ENCODE measurements at places on chromosomes 11 and 22. TPM values are rescaled to one million over a fixed set of nuclear protein-coding genes. Genes with fewer than 3 reads are reported as not detected.

DNA sequence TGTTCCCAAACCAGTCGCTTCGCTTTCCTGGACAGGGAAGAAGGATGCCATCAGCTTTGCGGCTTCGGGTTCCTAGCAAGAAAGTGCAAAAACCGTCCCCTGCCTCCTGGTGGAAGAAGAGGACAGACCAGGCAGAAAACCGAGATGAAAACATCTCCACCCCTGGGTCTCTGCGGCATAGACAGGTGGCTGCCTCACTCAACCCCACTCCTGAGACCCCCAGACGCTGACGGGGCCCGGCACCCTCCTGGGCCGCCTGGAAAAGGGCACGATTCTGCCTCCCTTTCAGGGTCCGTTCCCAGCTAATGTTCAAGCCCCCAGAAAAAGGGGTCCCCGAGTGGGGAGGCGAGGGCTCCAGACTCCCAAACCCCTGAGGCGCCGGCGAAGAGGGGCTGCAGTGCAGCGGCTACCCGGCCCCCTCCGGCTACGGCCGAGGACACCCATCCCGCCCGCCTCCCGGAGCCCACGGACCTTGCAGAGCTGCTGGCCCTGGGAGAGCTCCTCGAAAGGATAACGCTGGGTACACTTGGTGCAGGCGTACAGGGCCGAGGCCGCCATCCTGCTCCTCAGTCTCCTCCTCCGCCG lies 569 bp downstream of the FAM76B start:
- no peak for DNase-seq

The KREMEN1 gene
- total RNA-seq = 28.6 TPM

The PLA2G6 gene
- total RNA-seq = 55.3 TPM

- DNase-seq = no peak
These were observed 11.8 kb downstream of the SCYL1 start for GRCh38 chr11:65536412-65537295.

GRCh38 chr11:82831364-82831763 lies 68.9 kb downstream of the PRCP start:
- no peak for DNase-seq

Measured in spleen (tissue), 13 donors.